ENCODE measurements at places on chromosomes 11 and 22.

DNA sequence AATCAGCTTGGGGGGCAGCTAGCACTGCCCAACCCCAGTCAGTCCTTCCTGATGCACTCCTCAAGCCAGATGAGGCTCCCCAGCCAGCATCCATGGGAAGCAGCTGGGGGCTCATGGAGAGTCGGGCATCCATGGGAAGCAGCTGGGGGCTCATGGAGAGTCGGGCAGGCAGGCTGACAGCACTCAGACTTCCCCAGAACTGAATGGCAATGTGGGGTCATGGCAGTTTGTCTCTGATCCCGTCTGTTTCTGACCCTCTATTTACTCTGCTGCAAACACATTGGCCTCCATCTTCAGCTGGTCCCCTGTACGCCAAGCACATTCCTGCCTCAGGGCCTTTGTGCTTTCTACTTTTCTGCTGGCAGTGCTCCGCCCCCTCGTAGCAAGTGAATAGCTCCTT lies 314.8 kb downstream of the NTM start:
- DNase-seq: no peak

DNA sequence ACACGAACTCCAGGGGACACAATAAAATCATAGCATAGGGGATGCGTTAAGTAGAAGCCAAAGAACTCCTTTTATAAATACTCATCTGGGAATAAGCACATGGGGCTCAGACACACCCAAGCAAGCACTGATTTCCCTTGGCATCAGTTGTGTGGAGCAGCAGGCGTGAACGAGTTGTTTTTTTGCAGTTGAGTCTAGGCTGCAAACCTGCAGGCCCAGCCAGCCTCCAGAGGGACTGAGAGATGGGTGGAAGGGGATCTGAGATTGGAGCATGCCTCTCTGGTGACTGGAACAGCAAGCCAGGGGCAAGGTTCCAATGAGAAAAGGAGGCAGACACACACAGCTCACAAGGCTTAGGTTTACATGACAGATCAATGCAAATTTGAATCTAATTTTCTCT lies 27.4 kb upstream of the SEZ6L start:
- DNase-seq: no peak

GRCh38 chr11:133787379-133788141 lies 57.8 kb downstream of the SPATA19 start:
- no peak for DNase-seq

- DNase-seq: no peak
These were observed 59.4 kb downstream of the F2 start for GRCh38 chr11:46778416-46778815.

GRCh38 chr11:12288931-12289666 lies 88.3 kb upstream of the PARVA start:
- DNase-seq: no peak

GRCh38 chr11:65381716-65382032 lies 772 bp downstream of the SLC25A45 start:
- no peak for DNase-seq

DNA sequence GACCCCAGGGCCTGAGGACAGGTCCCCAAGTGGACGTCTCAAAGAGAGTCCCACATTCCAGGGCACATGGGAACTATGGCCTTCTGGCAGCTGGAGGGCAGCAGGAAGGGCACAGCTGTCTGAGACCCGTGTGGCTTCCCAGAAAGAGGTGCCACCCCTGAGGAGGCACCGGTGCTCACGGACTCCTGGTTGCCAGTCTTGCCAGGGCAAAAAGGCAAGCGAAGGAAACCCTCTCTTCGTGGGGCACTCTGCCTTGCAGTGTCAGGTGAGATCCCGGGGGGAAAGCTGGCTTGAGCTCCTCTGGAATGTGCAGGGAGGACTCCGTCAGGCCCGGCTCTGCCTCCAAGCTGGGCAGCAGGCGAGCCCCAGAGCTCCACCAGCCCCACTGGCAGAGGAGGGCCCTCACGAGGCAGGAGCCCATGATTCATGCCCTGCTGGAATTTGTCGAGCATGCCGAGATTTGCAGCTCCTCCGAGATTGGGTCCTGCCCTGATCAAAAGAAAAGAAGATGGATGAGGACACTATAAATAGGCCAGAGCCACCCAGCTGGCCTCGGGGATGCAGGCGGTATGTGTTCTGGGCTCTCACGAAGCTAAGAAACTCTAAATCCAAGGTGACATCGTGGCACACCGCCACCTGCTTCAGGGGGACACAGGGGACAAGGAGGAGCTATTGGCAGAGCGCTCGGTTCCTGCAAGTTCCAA lies 9.9 kb upstream of the CELSR1 start:
- no peak for DNase-seq

DNA sequence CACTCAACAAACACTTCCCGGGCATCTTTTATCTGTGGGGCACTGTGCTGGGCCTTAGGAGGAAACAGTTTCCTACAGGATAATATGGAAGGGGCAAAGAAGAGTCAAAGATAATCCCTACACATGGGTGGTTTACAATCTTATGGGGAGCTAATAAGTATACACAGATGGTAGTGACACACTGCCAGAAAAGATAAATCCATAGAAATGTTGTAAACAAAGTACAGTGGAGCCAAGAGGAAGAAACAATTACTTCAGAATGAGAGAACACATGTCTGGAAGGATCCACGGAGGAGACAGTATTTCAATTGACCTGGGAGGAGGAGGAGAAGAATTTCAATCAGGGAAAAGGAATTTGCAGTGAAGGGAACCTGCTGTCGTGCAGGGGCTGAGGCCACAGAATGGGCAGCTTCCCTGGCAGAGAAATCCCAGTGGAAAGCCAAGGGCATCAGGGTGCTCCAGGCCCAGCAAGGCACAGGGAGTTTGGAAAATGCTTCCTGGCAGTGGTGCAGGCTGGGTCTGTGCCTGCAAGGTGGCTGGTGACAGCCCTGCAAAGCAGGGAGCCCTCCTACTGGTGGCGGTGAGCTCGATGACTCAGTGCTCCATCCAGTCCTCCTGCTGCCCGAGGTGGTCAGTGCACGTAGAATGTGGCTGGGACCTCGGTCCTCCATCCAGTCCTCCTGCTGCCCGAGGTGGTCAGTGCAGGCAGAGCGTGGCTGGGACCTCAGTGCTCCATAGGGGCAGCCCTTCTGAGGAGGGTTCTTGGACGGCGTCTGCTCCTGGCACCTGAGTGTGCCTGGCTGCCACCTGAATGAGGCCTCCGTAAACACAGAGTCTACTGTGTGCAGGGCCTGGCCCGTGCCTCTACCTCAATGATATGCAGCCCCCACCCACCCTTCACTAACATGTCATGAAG lies 444.3 kb upstream of the B3GAT1 start:
- DNase-seq: no peak

- no peak for DNase-seq
These were observed 206.6 kb downstream of the GRIK4 start for GRCh38 chr11:120718171-120718570.

Data from activated naive CD4-positive, alpha-beta T cell treated with anti-CD3 and anti-CD28 coated beads, Interleukin-2, amount 10 ng/mL, durations not matched to agents 7 days and 5 days (primary cell).